ENCODE measurements at places on chromosomes 5 and 9.

GRCh38 chr9:111066468-111066867 is 28.2 kb upstream of the LPAR1 start:
- DNase-seq, result no peak

DNA sequence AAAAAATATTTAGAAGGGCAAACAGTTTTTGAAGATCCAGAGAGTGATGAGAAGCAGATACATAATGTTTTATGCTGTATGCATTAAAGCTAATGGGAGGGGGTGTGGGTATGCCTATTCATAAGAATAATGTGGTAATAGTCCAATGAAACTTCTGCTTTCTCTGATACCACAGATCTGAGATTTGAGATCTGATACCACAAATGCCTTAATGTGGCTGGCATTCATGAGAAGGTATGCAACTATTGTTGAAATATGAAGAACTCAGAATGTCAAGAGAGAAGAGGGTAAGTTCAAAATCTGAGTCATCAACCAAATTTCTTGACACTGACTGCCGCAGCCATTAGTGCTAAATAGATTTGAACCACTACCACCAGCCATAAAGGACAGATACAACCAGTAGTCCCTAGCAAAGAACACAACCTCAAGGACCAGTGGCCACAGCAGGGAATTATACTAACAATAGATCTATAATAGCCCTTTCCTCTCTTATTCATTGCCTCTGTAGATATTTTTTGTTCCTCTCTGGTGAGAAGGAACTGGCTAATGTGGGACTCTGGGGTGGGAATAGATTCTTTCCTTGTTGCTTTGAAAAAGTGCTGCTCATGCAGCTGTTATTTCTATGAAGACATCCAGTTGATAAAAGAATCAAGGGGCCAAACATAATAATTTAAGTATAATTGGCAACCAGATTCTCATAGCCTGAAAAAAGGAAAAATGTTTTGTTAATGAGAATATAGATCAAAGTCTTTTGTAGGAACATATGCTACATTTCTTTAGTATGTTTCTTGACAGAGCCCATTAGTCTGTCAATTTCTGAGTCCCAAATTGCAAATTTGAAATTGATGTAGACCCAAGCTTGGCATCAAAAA is 256.5 kb upstream of the ZNF608 start:
- DNase-seq, result no peak

DNA sequence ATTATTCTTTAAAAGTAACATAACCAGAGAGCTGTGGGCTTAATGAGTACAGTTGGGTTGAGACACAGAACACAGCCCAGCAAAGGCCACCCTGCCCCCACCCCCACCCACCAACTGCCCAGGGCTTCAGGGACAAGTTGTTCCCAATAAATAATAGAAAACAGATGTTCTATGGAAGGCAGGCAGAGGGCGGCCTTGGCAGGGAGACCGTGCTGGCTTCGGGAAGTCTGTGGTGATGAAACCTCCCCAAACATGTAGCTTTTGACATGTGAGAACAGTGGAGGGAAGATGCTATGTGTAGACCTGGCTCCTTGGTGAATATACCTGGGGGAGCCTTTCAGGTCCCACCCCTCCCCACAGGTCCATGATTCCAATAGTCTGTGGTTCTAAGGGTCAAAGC is 10.0 kb downstream of the TRAF1 start:
- no peak for DNase-seq

- DNase-seq, result no peak
These were observed 5.7 kb downstream of the ALG2 start for GRCh38 chr9:99216073-99216472.

DNA sequence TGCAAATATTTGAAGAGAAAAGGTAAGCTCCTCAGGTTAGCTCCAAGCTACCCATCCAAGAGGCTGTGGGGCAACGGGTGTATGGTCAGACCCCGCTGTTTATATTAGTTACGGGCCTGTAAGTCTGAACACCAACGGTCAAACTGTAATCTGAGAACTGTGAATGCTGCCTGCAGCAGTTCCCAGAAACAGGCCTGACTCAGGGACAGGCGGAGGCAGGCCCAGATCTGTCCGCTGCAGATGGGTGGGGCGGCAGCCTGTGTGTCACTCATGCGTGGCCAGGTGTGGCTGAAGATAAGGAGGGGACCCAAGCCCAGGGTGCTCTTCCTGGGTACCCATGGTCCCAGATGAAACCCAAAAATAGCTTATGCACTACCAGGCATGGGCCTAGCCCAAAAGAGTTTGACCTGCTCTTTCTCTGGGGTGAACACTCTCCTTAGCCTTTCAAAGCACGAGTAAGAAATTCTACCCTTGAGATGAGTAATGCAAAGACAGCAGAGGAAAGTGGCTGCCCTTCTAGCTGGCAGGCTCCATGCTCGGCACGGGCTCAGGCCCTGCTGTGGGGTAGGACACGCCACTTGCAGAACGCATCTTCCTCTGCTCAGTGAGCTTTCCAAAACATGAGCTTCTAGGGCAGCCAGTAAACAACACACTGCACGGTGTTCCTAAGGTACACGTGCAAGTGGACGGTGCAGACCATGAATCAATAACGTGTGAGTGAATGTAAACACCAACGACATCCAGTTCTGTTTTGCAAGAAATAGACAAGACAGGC is 9.1 kb downstream of the UBAC1 start:
- peak; percentile 98 for DNase-seq

- DNase-seq, result no peak
These were observed 36.5 kb downstream of the KIF24 start for GRCh38 chr9:34292552-34292951.

- peak; percentile 42 for DNase-seq
These were observed 32.4 kb downstream of the INSL4 start for GRCh38 chr9:5263351-5264218.

GRCh38 chr5:95963650-95964410 is 2.2 kb upstream of the ELL2 start:
- peak; percentile 90 for DNase-seq

- no peak for DNase-seq
These were observed 14.0 kb downstream of the PDGFRB start for GRCh38 chr5:150141544-150142184.

- DNase-seq, result peak; percentile 99
These were observed 182.5 kb downstream of the NTRK2 start for GRCh38 chr9:84851935-84852585.

- DNase-seq, result no peak
These were observed 322.4 kb downstream of the MAN2A1 start for GRCh38 chr5:110012145-110012544.

GRCh38 chr5:132472431-132472830 is 18.1 kb downstream of the IRF1 start:
- DNase-seq, result no peak

DNA sequence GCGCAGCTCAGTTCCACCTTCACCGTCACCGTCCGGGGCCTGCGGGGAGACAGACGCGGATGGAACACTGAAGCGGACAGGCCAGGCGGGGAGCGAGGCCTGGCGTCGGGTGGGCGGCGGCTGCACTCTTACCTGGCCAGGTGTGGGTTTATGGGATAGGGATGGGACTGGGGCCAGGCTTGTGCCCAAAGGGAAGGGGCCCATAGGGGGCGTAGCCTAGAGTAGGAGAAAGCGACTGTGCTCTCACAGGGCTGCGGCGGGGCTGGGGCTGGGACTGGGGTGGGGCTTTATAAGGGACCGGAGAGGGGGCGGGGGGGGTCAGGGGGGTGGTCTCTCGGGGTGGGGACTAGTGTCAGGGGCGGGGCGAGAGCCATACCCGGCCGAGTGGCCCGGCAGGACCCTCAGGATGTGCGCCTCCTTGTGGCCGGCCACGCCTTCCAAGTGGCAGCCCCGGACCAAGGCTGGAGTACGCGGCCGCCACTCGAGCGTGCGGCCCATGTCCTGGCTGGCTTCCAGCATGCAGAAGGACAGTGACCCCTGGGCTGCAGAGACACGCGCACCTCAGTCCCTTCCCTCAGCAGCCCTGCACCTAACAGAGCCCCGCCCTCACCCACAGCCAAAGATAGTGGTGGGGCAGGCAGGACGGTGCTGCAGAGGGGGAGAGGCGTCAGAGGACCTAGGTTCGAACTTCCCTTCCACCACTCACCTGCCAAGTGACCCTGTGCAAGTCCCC is 22.8 kb downstream of the FPGS start:
- no peak for DNase-seq

DNA sequence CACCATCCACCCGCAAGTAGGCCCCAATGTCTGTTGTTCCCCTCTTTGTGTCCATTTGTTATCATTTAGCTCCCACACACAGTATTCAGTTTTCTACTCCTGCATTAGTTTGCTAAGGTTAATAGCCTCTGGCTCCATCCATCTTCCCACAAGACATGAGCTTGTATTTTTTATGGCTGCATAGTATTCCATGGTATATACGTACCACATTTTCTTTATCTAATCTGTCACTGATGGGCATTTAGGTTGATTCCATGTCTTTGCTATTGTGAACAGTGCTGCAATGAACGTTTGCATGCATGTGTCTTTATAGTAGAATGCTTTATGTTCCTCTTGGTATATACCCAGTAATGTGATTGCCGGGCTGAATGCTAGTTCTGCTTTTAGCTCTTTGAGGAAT is 150.4 kb downstream of the DCP2 start:
- no peak for DNase-seq

GRCh38 chr9:35882263-35882848 is 12.2 kb upstream of the OR13J1 start:
- peak; percentile 65 for DNase-seq

DNA sequence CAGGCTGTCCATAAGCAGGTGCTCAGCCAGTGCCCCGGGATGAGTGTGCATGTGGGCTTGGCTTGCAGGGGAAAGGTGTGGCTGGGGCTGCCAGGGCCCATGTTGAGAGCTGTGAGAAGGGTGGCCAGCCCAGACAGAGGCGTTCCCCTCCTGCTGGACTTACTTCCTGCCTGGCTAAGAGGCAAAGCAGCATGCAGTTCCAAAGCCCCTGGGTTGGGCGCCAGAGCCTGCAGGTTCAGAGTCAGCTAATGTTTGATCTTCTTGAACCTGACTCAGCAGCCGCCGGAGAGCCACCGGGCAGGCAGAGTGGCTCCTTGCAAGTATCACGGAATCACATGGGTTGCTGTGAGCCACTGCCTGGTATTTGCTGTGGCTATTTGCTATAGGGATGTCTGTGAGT is 168.4 kb upstream of the MAP1B start:
- peak; percentile 88 for DNase-seq

DNA sequence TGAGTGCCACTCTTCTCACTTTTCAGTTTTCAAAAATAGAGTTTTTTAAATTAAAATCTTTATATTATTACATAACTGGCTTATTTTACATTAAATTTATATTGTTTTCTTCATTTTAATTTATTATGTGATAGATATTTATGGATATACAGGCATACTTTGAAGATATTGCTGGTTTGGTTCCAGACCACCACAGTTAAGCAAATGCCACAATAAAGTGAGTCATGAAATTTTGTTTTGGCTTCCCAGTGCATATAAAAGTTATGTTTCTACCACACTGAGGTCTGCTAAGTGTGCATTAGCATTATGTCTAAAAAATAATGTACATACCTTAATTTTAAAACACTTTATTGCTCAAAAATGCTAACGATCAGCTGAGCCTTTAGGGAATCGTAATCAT is 47.4 kb downstream of the NDUFS4 start:
- no peak for DNase-seq

GRCh38 chr5:81232464-81233079 is 550 bp upstream of the CKMT2 start:
- DNase-seq, result no peak

- no peak for DNase-seq
These were observed 366.2 kb downstream of the ENC1 start for GRCh38 chr5:74274326-74274725.

DNA sequence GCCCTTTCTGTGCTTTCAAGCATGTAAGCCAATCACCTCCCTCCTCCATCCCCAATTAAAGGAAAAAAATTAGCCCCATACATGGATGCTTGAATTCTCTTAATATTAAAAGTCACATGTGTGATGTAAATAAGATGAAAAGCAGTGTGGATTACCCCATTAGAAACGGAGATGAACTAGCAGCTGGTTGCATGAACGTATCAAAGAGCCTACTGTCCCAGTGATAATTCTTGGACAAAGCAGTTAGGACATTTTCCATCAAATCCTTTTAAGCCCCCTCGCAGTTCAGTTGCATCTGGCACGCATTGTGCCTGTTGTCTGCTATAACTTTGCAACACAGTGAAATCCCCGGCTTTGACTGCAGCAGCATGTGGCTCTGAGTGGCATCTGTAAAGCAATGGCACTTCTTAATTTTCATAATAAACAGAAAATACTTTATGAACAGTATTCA is 285.6 kb downstream of the FBXL7 start:
- DNase-seq, result no peak

DNA sequence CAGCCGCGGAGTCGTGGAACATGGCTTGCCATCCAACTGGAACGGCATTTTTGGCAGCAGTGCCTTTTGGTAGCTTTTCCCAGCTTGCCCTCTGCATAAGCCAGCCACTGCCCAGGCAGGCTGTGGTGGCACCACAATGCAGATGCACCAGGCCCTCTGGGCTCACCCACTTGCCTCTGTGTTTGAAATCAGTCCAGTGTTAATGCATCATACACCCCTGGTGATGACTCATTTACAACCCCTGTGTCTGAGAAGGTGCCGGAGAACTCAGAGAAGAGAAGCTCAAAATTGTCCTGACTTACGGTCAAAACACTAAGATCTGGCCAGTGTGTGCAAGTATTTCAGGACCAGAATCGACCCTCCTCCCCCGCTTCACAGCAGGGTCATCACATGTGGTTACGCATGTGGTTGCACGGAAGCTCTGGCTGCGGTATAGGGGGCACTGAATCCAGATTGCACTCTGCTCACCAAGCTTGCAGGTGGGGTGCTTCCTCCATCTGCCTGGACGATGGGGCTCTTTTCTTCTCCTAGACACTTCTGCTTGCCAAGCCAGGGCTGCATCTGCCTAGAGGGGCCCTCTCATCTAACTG is 66.5 kb upstream of the SMIM15 start:
- peak; percentile 84 for DNase-seq

GRCh38 chr5:65307931-65308330 is 173.8 kb downstream of the ADAMTS6 start:
- DNase-seq, result no peak

DNA sequence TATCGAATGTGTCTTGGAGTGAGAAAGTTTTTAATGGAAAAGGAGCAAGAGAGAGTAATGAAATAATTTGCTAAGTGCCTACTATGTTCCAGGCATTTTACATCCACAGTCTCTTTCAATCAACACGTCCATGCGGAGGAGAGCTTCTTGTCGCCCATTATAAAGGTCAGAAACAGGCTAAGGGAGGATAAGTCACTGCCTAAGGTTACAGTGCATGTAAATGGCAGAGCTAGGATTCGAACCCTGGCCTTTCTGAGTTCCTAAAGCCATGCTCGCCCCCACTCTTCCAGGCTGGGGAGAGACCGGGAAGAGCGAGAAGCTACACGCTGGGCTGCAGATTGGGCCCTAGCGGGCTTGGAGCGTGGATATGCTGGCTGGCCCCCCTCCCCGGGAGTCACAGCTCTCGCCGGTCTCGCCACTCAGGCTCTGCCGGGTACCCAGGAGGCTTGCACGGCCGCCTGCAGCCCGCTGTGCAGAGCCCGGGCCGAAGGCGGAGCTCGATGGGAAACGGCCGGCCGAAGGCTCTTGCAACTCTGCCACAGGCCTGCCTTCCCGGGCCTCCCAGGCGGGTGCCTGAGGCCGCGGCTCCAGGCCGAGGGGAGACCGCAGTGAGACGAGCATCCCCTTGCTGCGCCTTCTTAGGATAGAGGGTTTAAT is 775 bp upstream of the LHX2 start:
- no peak for DNase-seq
